M059J (cell line): ENCODE measurements at places on chromosomes 6 and 20.

- DNase-seq: no peak
Observed at GRCh38 chr6:28664870-28665396, 139.3 kb downstream of the GPX5 start.

DNA sequence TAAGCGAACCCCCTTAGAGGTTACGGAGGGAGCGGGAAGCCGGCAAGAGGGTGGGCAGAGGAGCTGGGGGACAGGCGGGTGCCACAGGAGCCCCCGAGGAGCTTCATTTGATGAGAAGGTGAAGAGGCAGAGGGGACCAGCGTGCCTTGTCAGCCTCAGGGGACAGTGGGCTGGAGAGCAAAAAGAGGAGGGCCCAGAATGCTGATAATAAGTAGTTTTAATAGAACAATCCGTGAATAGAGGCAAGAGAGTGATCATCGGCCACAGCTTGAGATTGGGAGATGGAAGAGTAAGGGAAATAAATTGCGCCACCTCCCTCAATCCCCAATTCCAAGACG, 1.3 kb downstream of the COL19A1 start:
- DNase-seq: no peak

GRCh38 chr20:48155268-48155667, 370.0 kb upstream of the SULF2 start:
- no peak for DNase-seq

DNA sequence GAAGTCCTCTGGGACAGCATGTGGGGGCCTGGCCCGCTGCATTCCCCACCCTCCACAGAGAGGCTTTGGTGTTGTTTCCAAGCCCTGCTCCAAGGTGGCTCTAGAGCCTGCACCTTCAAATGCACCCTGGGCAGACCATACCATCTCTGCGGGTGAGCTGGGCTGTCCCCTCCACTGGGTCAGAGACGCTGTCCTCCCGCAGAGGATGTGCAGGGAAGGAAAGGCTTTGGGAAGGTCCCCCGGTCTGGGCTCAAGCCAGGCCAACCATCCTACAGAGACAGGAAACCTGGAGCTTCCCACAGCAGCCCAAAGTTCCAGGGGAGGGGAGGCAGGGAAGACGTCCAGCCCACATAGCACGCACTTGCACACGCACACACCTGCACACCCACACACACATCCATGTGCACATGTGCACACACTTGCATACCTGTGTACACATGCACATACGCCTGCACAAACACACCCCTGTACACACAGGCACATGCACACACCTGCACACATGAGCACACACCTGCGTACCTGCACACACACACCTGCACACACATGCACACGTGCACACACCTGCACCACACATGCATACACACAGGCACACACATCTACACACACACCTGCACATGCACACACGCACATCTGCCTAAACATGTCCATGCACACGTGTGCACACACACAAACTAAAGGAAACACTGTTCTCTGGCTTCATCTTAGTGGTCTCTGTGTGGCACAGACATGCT, 155.4 kb downstream of the ERMARD start:
- no peak for DNase-seq

GRCh38 chr6:45813943-45814342, 201.7 kb downstream of the CLIC5 start:
- no peak for DNase-seq

DNA sequence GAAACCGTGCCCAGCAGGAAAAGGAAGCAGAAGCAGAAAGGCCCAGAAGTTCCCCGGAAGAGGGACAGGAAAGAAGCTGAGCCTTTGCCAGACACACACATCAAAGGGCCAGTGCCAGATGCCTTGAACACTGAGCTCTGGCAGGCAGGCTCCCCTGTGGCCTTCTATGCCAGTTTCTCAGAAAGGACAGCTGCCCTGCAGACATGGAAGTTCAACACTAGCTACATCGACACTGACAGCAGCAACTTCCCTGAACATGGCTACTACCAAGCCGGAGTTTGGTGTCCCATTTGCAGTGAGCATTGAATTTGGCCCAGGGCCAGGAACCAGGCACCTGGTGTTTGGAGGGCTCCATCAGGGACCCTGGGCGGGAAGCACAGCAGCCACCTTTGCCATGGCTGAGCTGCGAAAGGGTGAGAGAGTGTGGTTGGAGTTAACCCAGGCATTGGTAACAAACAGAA, 8.0 kb upstream of the RAET1E start:
- no peak for DNase-seq

DNA sequence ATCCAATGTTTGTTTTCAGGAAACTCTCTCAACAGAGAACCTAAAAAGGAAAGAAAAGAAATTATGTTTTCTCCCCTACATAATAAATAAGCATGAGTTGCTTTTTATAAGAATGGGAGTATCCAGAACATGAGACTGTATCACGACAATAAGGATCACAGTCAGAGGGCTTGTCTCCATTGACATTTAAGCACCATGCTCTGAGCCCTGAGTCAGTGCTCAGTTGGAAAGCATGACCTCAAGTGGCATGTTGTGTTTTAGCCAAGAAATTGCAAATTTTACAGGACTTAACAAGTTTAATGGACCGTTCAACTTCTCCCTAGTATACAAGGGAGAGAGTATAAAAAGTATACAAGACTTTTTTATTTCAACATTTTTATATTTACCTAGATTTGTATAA, 431.6 kb downstream of the GJA1 start:
- peak; percentile 24 for DNase-seq

GRCh38 chr6:122432816-122433215, 33.4 kb downstream of the HSF2 start:
- no peak for DNase-seq

- no peak for DNase-seq
Observed at GRCh38 chr6:44438827-44439226, 51.3 kb downstream of the CDC5L start.

DNA sequence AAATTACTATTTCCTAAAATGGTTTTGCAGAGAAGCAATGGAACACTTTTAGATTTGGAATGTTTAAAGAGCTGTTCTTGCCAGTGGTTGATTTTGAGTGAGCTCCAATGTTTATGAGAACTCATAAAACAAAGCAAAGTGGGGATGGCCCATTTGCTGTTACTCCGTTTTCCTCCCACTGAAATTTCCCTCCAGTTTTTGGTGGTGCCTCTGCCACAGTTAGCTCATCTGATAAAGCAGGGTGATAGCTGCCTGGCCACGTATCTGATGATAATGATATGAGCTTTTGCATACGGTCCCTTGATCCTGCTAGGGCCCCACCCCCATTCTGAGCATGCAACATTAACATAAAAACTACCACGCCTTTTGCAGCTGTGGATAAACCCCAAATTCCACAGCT, 10.4 kb downstream of the CD83 start:
- DNase-seq: no peak

DNA sequence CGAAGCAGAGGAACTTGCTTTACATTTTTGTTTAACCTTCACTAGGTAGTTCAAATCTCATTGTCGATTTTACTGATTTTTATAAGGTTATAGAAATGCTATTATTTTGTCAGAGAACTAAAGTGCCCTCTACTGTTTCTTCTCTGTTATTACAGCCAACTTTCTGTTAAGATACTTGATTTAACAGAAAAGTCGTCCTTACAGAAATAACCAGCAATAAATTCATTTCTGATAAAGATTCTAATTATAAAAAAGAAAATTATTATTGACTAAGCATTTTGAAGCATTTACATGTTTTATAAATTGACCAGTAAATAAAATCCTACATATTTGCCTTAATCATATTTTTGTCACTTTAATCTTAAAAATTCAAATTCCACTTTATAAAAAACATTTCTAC, 60.8 kb downstream of the OGFRL1 start:
- DNase-seq: peak; percentile 53

GRCh38 chr20:50664254-50664653, 27.1 kb downstream of the RIPOR3 start:
- no peak for DNase-seq

GRCh38 chr6:126388104-126388598, 48.2 kb downstream of the CENPW start:
- DNase-seq: no peak

DNA sequence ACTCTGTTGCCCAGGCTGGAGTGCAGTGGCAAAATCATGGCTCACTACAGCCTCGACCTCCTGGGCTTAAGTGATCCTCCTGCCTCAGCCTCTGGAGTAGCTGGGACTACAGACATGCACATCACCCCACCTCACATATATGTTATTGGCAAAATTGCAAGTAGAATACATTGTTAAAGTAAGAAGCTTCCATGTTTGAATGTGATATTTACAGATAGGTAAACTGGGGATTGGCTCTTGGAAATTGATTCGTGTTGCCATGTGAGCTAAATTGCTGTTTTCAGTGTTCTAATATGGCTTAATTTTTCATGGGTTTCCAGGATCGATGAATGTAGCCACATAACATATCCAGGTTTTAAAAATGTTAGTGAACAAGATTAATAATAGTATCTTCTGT, 149.0 kb upstream of the ZNF217 start:
- no peak for DNase-seq

DNA sequence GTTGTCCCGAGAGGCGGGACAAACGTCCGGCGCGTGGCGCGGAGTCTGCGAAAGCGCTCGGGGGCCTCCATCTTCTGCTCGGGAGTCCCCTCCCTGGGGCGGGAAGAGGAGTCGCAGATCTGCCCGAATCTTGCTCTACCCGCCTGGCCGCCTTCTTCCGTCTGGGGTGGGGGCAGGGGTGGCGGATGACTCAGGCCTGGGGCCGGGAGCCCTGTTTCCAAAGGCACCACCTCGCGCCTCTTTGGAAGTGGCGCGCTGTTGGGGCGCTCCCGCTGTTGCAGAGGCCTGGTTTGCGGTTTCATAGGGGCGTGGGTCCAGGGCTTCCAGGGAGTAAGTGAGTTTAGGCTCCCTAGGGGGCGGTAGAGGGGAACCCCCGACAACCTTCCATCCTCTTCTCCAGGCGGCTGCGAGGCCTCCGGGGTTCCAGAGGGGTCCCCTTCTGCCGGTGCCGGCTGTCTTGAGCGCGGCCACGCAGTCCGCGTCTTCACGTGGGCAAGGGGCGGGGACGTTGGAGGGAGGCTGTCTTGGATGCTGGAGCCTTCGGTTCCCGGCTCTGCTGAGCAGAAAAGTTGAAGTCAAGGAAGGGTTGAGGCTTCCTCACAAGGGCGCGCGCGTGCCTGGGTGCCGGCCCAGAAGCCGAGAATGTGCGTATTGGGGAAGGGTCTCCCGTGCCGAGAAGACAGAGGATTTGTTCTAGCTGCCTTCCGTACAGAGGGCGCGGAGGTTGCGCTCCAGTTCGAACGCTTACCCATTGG, 2.6 kb upstream of the TFAP2C start:
- DNase-seq: no peak

DNA sequence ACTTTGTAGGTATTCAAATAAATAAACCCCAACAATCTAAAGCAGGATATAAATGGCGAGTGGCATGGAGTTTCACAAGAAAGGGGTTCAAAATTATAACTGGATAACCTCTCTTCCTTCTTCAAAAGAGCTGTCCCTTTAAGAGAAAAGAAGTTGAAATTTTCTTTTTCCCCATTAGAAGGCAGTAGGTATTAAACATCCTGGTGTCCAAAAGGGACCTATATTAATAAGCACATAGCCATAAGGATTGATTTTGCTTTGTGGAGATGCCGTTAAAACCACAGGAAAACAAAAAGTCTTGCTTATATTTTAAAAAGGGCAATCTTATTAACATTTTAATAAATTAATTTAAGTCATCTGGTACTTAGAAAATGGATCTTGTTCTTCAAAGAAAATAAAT, 76.5 kb downstream of the LYRM4 start:
- DNase-seq: no peak
